Astrocyte (in vitro differentiated cells and primary cell): ENCODE measurements at places on chromosomes 12 and 14. TPM values are rescaled to one million over a fixed set of nuclear protein-coding genes. Genes with fewer than 3 reads are reported as not detected.

SLC38A2 gene
- total RNA-seq: 378 and 421 TPM in 2 replicates

DNA sequence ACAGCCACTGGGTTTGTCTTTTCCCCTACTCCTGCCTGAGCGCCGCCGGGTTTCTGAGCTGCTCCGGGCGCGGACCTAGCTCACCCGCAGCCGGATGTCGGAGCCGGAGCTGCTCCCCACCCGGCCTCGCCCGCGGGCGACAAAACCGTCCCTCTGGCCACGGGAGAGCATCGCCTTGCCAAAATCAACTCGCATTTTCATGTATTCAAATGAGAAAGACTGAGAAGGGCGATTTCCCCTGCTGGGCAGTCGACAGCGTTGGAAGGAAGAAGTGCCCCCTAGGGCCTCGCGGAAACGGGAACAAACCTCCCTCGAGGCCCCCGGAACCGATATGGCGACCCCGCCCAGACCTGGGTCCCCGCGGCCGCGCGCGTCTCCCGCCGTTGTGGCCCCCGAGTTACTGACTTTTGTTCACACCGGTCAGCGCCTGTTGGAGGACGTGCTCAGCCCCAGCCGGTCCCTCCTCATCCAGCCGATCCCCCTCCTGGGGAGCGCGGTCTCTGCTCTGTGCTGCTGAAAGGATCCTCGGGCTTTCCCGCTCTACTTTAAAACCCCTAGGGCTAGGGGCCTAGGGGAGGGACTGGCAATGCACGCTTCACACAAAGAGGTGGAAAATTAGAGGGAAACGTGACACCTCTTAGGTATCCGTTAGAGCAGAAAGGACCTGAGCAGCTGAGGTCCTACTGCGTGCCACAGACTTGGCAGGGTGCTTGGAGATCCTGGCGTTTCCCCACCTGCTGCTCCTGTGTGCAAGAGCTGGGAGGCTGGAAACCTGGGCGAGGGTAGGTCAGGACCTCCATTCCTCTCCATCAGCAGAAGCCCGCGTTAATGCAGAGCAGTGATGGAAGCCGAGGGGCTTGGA is 4.3 kb downstream of the TTC6 start:
- no peaks in the 10 kb centered on the region for H3K36me3 ChIP-seq
- peaks cover 7% of the 10 kb centered on the region for H3K4me1 ChIP-seq
- no peak overlapping the region for H3K27ac ChIP-seq
- no peak for DNase-seq
- H3K27me3 ChIP-seq: peaks cover 92% of the 10 kb centered on the region
- peak overlapping the region; percentile 14 for H3K4me3 ChIP-seq

DNA sequence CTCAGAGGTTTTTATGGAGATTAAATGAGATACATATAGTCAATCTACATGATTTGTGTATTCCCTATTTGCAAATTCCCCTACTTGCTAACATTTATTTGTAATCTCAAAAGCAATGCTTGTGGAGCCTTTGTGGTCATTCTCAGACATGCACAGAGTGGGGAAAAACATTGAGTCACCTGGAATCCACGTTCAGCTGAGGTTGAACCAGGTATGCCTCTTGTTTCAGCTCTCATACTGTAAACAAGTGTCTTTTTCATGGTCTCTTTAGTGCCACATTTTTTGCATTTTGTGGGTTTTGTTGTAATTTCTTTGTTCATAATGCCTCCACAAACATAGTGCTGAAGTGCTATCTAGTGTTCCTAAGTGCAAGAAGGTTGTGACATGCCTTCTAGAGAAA is 181.9 kb downstream of the BCAT1 start:
- no peaks in the 10 kb centered on the region for H3K4me1 ChIP-seq
- no peak for DNase-seq
- H3K36me3 ChIP-seq: no peaks in the 10 kb centered on the region

- no peak overlapping the region for H3K4me3 ChIP-seq
- peak; percentile 90 for DNase-seq
- H3K36me3 ChIP-seq: no peaks in the 10 kb centered on the region
- H3K4me1 ChIP-seq: peaks cover 12% of the 10 kb centered on the region
These were observed 187.9 kb downstream of the EPS8 start for GRCh38 chr12:15601210-15601800.

DNA sequence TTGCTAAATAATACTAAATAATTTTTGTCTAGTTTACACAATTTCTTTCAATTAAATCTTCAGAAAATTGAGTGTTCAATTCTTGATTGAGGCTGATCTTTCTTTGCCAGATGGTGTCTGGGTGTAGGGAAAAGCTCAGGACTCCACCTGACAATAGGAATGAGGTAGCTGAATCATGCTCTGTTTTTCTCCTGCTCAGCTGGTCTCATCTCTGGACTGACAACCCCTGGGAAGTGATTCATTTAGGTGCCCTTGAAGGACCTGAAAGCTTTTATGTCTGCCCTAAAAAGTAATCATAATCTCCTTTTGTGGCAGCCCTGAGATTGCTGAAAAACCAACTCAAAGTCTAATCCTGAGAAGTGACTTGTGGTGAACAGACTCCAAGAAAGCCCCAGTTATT is 255.4 kb downstream of the ETNK1 start:
- no peak for DNase-seq
- no peaks in the 10 kb centered on the region for H3K4me1 ChIP-seq
- H3K36me3 ChIP-seq: no peaks in the 10 kb centered on the region
- H3K27ac ChIP-seq: no peak overlapping the region

GRCh38 chr14:77988970-77989369 is 181.2 kb upstream of the NRXN3 start:
- H3K4me3 ChIP-seq: no peak overlapping the region
- H3K36me3 ChIP-seq: no peaks in the 10 kb centered on the region
- H3K27ac ChIP-seq: peak overlapping the region; percentile 51
- peaks cover 22% of the 10 kb centered on the region for H3K4me1 ChIP-seq
- peak; percentile 97 for DNase-seq

- H3K27ac ChIP-seq: no peak overlapping the region
- H3K4me1 ChIP-seq: no peaks in the 10 kb centered on the region
- no peak for DNase-seq
- H3K27me3 ChIP-seq: peaks cover 2% of the 10 kb centered on the region
- no peaks in the 10 kb centered on the region for H3K36me3 ChIP-seq
- H3K4me3 ChIP-seq: no peak overlapping the region
These were observed 129.7 kb upstream of the TMPO start for GRCh38 chr12:98385641-98386040.

DNA sequence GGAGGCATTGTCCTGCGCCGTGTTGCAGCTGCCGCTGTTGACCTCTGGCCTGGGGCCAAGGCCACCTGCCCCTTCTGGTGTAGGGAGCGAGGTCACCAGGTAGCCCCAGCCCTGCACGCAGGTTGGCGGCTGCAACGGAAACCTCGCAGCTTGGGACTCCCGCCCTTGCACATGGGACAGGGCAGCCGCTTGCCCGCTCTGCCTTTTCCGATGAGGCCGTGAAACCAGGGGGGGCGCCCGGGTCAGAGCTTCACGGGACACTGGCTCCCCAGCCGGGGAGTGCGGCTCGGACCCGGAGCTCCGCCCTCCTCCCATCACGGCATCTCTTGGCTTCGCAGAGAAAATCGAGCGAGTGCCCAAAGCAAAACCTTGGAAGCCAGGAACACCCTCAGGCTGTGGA is 25.4 kb downstream of the DNAH10 start:
- peaks cover 2% of the 10 kb centered on the region for H3K27me3 ChIP-seq
- H3K4me3 ChIP-seq: no peak overlapping the region
- no peaks in the 10 kb centered on the region for H3K4me1 ChIP-seq
- H3K36me3 ChIP-seq: no peaks in the 10 kb centered on the region

DNA sequence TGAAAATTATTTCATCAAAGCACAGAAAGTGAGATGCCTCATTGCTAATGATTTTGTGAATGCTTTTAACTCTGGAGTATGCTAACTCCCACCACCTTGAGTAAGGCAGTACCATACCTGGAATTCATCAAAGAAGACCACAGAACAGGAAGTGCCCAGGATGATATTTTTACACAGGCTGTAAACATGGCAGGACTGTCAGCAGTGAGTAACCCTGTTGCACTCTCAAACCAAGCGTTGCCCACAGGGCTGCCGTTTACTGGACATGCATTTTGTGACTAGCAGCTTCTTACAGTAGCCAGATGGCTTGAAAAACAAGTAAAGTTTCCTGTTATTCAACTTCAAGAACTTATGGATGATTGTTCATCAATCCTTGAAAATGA is 42.4 kb downstream of the RALGAPA1 start:
- H3K4me3 ChIP-seq: no peak overlapping the region
- no peak for DNase-seq
- no peaks in the 10 kb centered on the region for H3K36me3 ChIP-seq
- H3K27ac ChIP-seq: no peak overlapping the region
- H3K27me3 ChIP-seq: no peaks in the 10 kb centered on the region
- H3K4me1 ChIP-seq: no peaks in the 10 kb centered on the region

MANSC4 gene
- not detected in 2 replicates for total RNA-seq

MSRB3 gene
- total RNA-seq: 73.0 and 79.0 TPM in 2 replicates

RTL1 gene
- 0.18 and 0.31 TPM in 2 replicates for total RNA-seq

DNA sequence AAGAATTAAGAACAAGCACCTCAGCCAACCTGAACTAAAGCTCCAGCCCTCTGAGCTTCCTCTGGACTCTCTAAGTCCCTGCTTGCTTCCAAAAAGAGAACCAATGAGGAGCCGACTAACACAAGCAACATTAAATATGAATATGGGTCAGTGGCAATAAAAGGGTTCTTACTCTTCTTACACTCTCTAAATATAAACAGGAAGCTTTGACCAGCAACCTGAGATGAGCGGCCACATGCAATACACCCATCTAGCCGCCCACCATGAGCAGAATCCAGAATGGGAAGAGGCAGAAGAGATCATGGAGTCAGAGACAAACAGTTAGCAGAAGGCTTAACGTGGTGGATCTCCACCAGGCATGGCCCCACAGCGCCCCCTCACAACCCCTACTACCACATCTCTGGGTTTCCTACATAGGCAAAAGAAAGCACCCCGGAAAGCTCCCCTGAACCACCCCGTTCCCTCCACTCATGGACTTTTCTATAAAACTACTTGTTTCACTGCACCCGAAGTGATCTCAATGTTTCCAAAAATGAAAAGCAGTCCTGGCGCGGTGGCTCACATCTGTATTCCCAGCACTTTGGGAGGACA is 59.4 kb downstream of the TTC7B start:
- no peak overlapping the region for H3K27ac ChIP-seq
- H3K4me1 ChIP-seq: no peaks in the 10 kb centered on the region
- no peaks in the 10 kb centered on the region for H3K27me3 ChIP-seq
- H3K36me3 ChIP-seq: no peaks in the 10 kb centered on the region
- DNase-seq: no peak

GRCh38 chr12:116458492-116458891 is 100.7 kb upstream of the MAP1LC3B2 start:
- no peaks in the 10 kb centered on the region for H3K27me3 ChIP-seq
- no peak for DNase-seq
- no peak overlapping the region for H3K4me3 ChIP-seq
- peaks cover 20% of the 10 kb centered on the region for H3K4me1 ChIP-seq
- no peaks in the 10 kb centered on the region for H3K36me3 ChIP-seq
- H3K27ac ChIP-seq: no peak overlapping the region

- no peak for DNase-seq
- no peaks in the 10 kb centered on the region for H3K4me1 ChIP-seq
- no peaks in the 10 kb centered on the region for H3K36me3 ChIP-seq
These were observed 63.4 kb upstream of the DIO3 start for GRCh38 chr14:101497684-101498525.

C12orf50 gene
- total RNA-seq: not detected in 2 replicates

DNA sequence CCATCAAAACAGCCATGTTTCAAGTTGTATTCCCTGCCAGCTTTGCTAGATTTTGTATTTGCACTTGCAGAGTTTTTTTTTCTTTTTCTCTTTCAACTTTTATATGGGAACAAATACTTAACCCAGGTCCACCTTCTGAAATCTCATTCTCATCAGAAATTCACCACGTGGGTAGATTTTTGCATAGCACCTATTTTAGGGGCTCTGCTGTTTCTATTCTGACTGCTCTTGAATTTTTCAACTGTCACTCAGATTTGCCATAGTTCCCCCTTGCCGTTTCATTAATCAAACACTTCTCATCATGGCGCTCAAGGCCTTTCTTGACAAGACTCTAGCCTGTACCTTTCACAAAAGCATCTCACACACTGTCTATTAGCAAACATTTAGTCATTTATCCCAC is 767.2 kb downstream of the VRK1 start:
- H3K27ac ChIP-seq: no peak overlapping the region
- no peaks in the 10 kb centered on the region for H3K27me3 ChIP-seq
- H3K4me1 ChIP-seq: no peaks in the 10 kb centered on the region
